ENCODE measurements at places on chromosomes 1 and 21.
A peak's percentile ranks its signal among the peaks of the same experiment; 100 is the strongest.

DNA sequence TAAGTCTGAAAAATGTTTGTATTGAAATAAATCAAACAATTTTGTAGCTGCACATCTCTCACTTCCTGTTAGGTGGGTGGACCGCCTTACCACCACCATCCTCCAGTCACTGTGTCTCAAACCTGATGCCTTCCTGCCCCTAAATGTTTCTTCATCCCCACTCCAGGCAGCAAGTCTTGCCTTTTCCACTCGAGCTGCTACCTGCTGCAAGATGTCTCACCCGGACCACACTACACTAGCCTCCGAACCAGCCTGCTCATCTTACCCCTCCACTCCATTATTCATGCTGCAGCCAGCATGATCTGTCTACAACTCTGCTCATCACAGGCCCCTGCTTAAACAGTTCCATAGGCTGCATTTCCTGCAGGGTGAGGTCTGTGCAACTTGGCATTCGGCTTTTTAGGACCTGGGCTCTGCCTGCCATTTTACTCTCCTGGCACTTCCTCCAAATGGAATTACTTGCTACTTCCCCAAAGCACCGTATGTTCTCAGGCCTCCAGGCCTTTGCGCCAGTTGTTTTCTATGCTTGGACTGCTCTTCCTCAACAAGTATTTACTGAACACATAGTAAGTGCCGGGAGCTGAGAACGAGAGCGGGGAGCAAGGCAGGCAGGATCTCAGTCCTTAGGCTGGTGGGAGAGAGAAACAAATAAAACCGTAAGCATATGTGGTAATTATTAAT is 5.2 kb upstream of the SF3A3 start:
- DNase-seq, result no peak

DNA sequence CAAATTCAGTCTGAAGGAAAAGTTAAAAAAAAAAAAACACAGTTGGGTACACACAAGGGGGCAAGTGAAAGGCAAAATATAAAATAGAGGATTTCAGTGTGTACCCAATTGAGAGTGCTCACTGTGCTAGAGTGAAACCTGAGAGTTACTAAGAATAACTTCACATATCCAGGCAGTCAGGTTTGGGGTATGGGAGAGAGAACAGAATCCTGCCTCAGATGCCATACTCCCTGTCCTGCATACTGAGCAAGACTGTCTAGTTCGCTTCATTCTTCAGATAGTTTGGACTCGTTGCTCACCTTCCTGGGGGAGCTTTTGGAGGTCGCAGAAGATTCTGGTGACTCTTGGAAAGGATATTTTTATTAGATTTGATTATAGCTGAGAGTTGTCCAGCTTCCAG is 20.4 kb downstream of the CEP85 start:
- no peak for DNase-seq

DNA sequence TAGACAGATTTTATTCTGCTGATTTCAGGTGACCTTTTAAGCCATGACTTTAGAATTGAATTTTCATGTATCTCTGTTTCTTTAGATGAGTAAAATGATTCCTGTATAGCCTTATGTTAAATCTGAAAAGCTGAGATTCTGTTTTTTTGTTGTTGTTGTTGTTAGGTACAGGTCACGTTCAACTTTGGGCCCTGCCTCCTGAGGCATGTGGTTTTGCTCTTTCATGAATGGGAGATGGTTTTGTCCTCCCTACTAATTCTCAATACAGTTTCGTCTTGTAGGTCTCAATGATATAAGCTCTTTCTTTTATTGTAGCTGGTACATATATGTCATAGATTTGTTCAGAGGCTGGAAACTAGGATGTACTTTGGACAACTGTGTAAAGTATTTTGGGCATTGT is 79.6 kb downstream of the CDC14A start:
- no peak for DNase-seq

DNA sequence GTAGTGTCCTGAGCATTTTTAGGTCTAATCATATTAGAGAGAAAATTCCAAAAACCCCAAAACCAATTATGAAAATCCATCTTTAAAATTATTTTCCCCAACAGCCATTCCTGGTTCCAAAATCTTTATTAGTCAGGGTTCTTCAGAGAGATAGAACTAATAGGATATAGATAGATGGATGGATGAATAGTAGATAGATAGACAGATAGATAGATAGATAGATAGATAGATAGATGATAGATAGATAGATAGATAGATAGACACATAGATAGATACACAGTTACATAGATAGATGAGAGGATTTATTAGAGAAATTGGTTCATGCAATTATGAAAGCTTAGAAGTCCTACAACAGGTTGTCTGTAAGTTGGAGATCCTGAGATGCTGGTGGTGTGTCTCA is 122.7 kb upstream of the POGK start:
- DNase-seq, result no peak

DNA sequence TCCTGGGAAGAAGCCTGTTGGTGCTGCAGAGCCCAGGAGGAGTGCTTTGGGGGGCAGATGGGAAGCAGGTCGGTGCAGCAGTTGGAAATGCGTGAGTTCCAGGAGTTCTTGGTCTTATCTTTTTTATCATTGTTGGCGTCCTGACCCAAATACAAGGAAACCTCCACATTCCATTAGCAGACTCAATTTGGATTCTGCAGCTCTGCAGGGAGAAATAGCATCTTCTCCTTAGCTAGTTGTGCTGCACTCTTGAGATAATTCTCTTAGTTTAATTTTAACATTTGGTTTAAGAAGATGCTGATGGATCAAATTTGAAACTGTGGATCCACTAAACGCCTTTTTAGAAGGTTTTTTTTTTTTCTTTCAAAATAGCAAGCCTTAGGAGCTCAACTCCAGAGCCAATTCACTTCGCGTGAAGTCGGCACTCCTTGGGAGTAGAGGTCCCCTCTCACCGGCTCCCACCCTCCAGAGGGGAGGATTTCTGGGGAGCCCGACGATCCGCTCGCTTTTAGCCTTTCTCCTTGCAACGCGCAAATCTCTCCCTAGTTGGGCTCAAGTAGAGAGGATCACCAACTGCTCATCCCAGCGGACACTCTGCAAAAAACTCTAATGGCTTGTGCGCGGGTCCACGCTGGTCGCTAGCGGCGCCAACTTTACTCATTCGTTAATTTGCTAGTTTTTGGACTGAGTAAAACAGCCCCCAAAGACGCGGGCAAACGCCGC is 1.3 kb downstream of the PLD5 start:
- DNase-seq, result no peak

GRCh38 chr1:40932006-40932405 is 47.5 kb upstream of the CTPS1 start:
- DNase-seq, result no peak

DNA sequence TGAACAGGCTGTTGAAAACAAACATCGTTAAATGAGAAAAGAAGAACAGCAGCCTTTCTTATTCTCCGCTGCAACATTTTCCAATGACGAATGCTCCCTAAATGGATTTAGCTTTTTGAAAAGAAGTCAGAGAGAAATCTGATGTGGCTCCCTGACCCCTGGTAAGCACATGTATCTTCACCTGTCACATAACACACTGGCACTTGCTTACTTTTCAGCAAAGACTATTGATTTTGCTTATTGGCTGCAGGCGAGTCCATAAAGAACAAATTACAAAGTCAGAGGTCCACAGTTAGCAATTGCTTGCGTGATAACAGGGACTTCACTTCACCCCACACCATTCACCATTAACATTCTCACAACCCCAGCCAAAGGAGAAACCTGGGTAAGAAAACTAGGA is 362.8 kb downstream of the GPATCH2 start:
- DNase-seq, result no peak

DNA sequence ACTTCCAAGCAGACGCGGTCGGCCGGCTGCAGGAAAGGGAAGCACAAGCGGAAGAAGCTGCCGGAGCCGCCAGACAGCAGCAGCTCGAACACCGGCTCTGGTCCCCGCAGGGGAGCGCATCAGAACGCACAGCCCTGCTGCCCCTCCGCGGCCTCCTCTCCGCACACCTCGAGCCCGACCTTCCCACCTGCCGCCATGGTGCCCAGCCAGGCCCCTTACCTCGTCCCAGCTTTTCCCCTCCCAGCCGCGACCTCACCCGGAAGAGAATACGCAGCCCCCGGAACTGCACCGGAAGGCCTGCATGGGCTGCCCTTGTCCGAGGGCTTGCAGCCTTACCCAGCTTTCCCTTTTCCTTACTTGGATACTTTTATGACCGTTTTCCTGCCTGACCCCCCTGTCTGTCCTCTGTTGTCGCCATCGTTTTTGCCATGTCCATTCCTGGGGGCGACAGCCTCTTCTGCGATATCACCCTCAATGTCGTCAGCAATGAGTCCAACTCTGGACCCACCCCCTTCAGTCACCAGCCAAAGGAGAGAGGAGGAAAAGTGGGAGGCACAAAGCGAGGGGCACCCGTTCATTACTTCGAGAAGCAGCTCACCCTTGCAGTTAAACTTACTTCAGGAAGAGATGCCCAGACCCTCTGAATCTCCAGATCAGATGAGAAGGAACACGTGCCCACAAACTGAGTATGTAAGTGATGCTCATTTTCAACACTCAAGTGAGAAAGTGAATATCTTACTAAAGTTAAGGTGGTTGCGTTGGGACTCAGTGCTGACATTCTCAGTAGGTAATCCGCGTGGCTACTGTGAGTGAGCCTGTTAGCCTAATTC is 25.5 kb downstream of the UTS2 start:
- DNase-seq, result peak; percentile 50

GRCh38 chr1:156368157-156368658 is 803 bp upstream of the RHBG start:
- no peak for DNase-seq
